ENCODE measurements at places on chromosomes 1 and 21. TPM values are rescaled to one million over a fixed set of nuclear protein-coding genes. Genes with fewer than 3 reads are reported as not detected.

Gene ALX3
- not detected for total RNA-seq

Gene KCNJ10
- total RNA-seq, result not detected

Gene ELAVL4
- total RNA-seq, result not detected

Gene BMP8B
- not detected for total RNA-seq

GRCh38 chr1:229372251-229372650 lies 29.4 kb upstream of the CCSAP start:
- DNase-seq, result no peak

DNA sequence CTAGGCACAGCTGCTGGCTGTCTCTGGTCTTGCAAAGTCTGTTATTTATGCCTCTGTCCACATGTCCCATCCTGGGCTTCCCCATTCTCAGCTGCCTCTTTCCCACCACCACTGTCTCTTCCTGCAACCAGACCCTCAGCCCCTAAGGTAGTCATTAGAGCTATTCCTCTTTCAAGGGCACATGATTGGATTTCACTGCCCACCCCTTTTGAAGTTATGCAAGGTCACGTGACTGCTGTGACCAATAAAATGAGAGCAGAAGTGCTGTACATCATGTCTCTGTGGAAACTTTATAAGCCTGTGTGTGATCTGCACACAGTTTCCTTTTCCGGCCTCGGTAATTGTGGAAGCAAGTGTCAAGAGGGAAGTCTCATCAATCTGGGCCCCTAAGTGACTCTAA lies 136.6 kb upstream of the HMGB4 start:
- DNase-seq, result no peak

DNA sequence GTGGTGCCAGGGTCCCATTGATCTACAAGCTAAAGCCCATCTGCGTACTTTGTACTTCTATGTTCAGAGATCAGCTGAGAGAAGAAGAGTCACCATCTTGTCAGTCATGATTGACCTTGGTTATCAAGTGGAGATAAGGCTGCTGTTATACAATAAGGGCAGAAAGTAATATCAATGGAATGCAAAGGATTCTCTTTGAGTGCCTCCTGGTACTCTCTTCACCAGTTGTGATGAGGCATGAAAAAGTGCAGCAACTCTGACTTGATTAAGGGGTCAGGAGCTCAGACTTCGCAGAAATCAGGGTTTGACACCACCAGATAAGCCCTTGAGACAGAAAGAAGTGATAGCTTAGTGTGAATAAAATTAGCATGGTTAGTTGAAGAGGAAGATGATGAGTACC lies 25.7 kb upstream of the SYT14 start:
- no peak for DNase-seq

- no peak for DNase-seq
Measured at GRCh38 chr1:230268371-230269170, 157.6 kb downstream of the PGBD5 start.

- no peak for DNase-seq
Measured at GRCh38 chr1:6154525-6155319, 25.4 kb downstream of the CHD5 start.

- DNase-seq, result no peak
Measured at GRCh38 chr1:207791290-207791689, 39.4 kb downstream of the CD46 start.

DNA sequence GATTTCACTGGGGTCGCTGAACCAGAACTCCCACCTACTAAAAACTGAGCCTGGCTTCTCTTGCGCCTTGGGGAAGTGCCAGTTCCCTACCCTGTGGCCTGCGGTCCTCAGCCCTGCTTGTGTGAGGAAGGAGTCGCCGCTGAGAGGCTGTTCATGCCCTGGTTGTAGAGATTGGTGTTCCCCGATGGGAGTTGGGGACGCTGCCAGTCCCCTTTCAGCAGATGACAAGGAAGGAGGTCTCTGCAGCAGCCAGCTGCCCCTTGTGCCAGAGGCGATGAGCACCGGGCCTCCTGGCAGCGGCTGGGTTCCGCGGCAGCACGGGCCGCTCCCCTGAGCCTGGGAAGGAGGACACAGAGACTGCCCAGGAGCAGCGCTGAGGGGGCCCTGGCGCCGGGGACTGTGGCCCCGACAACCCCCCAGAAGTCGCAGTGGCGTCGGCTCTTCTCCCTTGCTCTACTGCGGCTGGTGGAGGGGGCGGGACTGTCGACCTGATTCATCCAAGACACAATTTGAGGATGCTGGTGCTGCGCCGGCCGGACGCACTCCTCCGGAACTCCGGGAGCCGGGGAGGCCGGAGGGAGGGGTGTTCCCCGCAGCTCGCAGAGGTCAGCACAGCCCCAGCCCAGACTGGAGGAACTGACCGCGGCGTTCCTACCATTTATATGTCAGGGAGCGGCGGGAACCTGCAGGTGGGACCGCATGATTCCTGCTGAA lies 12.0 kb upstream of the ADORA3 start:
- DNase-seq, result no peak

DNA sequence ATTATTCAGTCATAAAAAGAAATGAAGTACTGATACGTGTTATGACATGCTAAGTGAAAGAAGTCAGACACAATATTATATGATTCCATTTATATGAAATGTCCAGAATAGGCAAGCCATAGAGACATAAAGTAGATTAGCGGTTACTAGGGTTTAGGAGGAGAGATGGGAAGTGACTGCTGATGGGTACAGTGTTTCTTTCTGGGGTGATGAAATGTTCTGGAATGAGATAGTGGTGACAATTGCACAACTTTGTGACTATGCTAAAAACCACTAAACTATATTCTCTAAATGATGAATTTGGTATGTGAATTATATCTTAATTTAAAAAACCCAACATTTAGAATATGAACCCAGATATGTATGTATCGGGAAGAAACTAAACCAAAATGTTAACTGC lies 27.6 kb downstream of the IPP start:
- no peak for DNase-seq
